ENCODE measurements at places on chromosomes 2 and 18. TPM values are rescaled to one million over a fixed set of nuclear protein-coding genes. Genes with fewer than 3 reads are reported as not detected.

Gene SLC14A1
- 35.8 TPM for total RNA-seq

Gene ZC3H15
- total RNA-seq = 82.9 TPM

Gene FAM228A
- total RNA-seq = not detected

Gene AKAIN1
- total RNA-seq = not detected

Gene ASB18
- not detected for total RNA-seq

Gene RND3
- 87.8 TPM for total RNA-seq

Gene ZNF514
- total RNA-seq = 5.0 TPM

Gene CTAGE1
- not detected for total RNA-seq

GRCh38 chr2:128259585-128259984 is 59.1 kb downstream of the HS6ST1 start:
- DNase-seq = no peak

DNA sequence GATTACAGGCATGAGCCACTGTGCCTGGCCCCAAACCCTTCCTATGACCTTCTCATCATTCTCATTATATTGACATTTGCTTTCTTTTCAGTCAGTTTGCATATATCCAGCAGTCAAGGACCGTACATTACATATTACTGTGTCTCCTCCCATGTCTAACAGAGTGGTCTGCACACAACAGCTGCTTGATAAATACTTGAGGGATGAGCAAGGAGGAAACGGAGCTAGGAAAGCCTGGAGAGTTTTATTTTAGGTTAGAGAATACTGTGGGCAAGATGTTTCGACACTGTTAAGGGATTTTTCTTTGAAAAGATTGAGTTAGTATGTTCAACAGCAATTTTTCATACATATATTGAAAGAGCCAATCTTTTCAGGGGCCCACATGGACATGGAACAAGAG is 76.2 kb upstream of the CHRNA1 start:
- no peak for DNase-seq

DNA sequence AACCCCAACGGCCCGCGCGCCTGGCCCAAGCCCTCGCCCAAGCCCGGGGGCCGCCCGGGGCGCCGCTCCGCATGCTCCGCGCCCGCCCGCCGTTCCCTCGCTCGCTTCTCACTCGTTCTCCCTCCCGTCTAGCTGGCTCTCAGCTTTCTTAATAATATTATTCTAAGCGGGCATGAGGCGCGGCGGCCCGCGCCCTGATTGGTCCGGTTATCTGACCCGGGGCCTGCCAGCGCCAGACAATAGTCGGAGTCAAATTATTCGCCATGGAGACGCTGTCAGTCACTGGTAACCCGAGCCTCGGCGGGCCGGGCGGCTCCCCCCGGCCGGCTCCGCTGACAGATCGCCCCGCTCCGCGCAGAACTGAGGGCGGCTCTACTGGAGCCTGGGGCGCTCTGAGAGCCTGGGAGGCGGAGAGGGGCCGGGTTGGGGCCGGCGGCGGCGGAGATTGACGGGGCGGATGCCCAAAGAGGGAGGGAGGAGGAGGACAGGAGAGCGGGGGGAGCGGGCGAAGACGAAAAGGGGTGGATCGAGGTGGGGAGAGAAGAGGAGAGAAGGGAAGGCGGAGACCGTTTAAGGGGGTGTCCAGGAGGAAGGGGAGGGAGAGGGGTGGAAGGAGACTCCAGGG is at the start of gene SIX2:
Gene SIX2, minus strand, starts transcription at position 150 of the 625 bp plus-strand sequence. CDS start 342 bp downstream, outside the sequence.
- peak; percentile 97 for DNase-seq

DNA sequence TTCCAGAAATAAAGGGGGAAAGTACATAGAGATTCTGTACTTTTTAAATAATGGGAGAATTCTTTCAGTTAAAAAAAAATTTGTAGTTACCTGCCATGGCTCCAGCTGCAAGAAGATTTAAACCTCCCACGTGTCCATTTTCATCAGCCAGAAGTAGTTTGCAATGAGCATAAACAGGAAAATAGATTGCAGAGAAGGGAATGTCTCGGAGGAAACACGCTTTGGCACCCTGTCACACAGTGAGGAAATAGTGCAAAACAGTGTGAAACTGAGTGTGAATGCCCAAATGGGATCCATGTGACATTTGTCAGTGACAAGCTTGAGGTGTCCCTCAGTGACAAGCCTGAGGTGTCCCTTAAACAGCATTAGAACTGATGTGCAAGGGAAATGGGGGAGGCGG is 102.7 kb downstream of the SLC25A12 start:
- no peak for DNase-seq

DNA sequence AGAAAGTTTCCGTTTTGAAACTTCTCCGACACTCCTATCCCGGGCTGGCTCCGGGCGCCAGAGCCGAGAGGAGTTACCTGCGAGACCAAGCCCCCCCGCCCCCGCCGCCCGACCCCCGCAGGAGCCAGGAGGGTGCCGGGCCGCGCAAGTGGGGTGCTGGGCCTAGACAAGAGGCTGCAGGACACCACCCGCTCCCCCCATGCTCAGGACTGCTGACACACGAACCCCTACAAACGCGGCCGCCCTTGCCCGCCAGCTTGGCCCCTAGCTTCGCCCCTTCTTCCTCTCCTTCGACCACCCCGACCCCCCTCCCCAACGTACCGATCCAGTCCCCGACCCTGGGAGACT is 497 bp downstream of the PLA2R1 start:
- DNase-seq = no peak

DNA sequence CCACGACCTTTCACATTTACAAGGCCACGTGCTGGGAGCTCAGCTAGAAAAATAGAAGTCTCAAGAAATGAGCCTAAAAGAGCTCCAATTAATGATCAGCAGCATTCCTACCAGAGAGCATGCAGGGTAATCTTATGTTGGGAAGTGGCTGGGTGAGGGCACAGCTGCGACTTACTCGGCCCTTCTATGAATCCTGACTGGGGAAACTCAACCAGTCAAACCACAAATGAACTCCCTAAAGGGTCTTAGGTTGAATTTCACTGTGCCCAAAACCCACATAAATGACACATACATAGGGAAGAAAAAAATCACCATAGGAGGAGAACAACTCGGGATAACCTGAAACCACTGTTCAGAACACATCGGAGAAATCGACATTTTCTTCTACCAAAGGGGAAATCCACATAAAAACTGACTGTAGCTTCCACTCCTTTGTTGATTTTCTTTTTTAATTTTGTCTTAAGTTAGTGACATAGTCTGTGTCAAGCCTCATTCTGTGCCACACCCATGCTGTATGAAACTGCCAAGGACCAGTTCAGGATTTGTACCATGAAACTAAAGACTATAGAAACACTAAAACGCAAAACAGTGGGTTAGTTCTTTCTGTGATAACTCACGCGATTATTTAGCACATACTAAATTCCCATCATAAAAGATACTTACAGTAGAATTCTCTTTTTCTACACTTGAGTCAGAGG is 54.7 kb downstream of the UXS1 start:
- no peak for DNase-seq

GRCh38 chr18:30971338-30971956 is 71.1 kb downstream of the DSC3 start:
- DNase-seq = no peak

DNA sequence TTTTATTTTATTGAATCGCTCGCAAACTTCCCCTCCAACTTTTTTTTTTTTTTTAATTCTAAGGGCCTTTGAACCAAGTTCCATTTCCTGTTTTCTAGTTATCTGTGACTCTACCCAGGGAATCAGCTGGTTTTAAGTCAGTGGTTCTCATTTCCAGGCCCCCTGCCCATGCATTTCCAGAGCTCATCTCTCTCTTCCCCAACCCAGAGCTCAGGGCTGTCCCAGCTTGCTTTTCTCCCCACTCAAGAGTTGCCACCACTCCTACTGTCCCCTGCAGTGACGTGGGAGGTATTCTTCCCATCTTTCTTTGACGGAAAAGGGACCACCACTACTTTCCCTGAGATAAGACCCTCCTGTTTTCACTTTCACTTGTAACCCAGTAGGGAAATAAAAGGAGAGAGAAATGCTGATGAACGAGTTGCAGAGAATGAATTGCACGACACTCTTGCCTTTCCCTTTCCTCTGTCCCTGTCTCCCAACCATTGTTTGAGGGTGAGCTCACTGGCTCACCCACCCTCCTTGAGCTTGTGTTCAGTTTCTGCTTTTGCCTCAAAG is 42.1 kb downstream of the TET3 start:
- no peak for DNase-seq

GRCh38 chr2:69779258-69780001 is 37.5 kb downstream of the ANXA4 start:
- no peak for DNase-seq

DNA sequence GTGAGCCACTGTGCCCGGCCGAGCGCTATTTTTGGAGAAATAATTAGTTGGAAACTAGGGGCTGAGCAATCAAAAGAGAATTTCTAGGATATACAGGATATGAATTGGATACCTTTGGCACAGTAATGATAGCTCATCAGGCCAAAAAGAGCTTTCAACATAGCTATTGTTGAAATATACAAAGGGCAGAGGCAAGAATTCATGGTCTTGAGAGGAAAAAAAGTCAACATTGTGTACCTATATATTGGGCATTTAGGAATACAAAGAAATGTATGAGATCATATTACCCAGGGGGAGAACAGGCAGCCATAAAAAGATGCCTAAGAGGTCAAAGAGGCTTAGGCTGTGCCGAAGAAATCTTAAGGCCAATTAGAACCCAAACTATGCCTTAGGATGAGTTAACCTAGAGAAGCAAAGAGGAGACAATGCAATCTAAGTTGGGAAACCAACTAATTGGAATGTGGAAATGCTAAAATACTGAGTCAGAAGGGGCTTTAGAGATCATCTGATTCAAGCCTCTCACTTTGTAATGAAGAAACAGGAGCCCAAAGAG is 99.0 kb downstream of the RBBP8 start:
- DNase-seq = no peak

GRCh38 chr2:15841776-15842560 is 98.4 kb upstream of the MYCN start:
- no peak for DNase-seq

DNA sequence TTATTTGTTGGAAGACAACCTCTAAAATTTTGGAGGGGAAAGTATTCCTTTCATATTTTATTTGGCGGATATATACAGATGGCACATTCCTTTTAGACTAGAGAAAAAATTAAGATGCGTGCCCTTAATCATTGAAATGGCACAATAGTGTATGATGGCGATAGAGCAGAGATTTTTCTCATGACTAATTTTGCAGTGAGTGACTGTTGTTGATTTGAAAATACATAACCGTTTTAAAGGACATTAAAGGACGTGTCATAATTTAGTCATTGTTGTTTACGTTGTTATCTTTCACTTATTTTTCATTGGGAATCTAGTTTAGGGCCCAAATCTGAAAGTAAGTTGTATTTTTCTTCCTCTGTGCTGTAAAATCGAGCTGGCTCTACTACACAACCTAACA is 61.7 kb downstream of the CERS6 start:
- no peak for DNase-seq

- peak; percentile 92 for DNase-seq
These were observed 124.7 kb downstream of the HDAC4 start for GRCh38 chr2:239275847-239276831.

DNA sequence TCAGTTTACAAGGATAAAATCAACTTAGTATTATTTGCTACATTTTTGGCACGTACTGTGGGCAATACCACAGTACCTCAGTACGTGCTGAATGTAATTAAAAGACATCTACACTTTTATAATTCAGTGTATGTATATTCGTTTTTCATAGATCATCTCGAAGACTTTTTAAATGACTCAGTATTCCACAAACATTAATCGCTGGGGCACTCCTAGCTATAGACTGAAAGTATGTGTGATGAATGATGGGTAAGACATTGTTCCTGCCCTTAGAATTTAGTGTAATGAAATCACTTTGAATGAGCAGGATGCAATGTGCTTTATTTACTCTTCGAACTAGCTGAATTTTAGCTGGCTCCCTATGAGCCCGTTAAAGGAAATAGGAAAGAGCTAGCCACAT is 245.6 kb upstream of the RASGRP3 start:
- no peak for DNase-seq

- DNase-seq = peak; percentile 82
These were observed at the start of gene FSIP2 for GRCh38 chr2:185738679-185739472. Gene FSIP2 (plus strand): TSS chr2:185738804. CDS start chr2:185738895, 91 bp downstream.
